ENCODE measurements at places on chromosomes 4 and X.

GRCh38 chrX:119427024-119427794 lies 28.1 kb downstream of the SLC25A43 start:
- no peak for DNase-seq

DNA sequence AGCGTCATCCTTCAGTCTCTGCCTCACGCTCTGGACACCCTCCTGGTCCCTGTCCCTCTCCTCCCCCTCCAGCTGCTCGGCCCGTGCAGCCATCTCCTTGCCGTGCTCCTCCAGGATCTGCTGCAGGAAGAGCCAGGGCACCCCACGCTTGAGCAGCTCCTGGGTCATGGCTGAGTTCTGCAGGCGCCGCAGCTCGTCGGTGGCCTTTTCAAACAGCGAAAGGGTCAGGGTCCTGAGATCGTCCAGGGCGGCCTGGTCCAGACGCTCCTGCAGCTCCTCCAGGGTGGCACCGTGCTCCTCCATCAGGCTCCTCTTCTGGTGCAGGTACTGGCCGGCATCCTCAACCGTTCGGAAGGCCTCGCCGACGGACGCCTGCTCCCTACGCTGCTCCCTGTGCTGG lies 85.8 kb downstream of the EVC2 start:
- DNase-seq, result no peak

DNA sequence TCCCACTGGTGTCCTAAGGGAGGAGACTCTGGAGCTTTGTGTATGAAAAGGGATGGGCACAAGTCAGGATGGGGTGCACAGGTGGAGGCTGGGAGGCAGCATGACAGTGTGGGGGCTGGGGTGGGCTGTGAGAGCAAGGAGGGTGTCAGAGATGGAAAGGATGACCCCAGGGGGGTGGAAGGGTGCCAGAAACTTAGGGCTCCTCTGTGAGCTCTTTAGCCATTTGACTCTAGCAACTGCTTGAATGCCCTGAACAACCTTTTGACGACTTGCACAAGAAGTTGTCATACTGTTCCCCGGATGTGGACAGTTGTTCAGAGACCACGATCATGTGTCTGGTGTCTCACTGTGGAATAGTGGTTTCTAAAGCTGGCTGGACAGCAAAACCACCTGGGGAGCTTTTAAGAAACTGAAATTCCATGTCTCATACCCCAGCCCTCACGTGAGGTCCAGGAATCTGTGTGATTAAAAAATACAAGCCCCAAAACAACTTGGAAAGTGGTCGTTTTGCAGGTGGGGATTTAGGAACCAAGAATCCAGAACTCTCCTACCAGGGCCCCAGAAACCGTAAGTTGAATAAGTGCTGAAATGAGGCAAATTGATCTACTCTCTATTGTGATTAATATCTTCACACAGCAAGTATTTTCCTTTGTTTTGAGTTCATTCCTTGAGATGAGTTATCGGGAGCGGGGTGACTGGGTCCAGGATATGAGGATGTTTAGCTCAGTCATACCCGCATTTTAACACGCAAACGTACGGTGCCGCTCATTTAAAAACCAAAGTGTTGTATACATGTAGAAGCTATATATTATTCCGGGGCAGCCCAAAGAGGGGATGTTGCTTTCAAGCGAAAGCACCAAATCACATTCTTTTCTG lies 3.4 kb downstream of the RHOH start:
- DNase-seq, result peak; percentile 48

DNA sequence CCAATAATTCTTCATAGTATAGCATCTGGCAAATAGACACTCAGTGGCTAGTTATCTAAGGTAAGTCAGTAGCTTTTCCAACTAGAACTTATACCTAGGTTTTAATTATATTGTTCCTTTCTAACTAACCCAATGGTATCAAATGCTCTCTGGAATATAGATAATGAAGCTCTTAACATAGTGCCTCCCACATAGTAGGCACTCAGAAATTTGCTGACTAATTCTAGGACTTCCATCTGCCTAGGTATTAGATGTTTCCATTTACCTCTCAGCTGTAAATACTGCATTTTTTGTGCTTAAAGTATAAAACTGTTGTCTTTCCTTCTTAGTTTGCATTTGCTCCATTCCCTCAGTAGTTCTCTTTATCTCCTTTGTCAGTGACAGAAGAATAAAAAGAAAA lies 214.3 kb upstream of the SPRY1 start:
- DNase-seq, result no peak

GRCh38 chr4:98908703-98909262 lies 20.1 kb downstream of the EIF4E start:
- DNase-seq, result no peak
